NCI-H187 (cell line): ENCODE measurements at places on chromosomes 12 and 14.

DNA sequence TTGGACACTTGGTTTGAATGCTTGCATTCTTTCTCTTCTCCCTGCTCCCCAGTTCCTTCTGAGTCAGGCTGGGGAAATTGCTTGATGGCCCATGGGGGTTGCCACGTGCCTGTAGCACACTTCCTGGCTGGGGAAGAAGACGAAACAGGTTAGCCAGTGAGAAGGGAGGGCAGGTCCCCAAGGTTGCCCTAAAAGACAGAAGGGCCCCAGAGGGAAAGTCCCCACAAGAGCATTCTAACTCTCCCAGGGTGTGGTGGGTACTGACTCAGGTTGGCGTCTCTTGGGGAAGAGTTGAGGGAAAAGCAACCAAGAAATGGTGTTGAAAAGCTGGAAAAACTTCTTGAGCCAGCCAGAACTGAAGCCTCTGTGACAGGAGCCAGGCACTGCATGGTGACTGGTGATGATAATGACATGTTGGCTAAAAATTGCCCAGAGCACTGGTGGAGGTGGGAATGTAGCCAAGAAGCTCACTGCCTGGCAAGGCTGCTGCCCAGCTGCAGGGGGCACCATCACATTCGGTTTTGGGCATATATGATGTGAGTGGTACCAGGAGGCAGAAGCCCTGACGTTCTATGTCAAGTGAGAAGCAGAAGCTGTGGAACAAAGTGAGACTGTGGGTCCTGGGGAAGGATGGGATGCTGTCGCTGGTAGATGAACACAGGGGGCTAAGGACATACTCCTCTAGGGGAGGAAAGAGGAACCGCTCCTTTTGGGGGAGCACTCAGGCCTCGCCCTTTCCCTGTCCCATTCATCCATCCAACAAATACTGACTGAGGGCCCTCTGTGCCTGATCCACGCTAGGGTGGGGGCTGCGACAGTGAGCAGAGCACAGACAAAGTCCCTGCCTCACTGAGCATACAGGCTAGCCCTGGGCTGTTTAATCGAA lies 8.1 kb upstream of the RABGGTA start:
- DNase-seq = no peak

DNA sequence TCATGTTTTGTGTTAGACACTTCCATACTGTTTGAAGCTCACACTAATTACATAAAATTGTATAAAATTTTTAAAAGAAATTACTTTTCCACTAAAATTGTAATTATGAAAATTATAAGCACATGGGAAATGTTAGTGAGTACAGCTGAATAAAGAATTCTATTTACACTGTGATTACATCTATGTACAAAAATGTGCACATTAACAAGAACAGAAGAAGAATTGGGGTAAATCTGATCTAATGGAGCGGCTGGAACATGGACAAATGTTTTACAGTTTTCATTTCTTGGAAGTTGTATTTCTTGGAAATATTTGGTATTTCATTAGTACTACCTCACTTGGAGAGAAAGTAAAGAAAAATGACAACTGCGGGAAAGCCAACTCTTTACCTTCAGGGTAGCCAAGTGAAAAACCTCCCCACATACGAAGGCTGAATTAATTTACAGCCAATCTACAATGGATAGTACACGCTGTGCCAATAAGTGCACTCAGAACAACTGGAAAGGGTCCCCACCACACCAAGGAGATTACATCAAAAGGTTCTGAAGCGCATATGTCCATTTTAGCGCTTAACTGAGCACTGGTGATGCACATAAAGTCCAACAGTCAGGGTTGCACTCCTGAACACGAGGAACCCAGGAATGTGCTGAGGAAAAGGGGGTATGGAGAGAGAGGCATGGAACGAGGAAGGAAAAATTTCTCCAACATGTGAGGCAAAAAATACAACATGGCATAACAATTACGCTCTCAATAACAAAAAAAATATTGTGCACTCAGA lies 17.5 kb downstream of the MED13L start:
- no peak for DNase-seq

DNA sequence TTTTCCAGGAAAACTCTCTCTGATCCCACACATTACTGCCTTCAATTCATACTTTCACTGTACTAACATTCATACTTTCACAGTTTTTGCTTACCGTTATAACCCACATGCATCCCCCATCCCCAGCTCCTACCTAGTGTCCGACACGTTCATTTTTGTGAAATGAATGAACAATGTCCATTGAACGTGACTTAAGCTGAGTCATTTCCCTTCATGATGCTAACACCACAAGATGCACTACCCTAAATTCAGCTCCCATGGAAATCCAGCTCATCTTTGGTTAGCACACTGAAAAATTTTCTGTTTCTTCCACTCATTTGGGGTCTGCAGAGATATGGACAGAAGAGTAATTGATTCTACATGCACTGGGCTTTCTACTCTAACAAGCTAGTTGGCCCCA lies 84.7 kb downstream of the GALNT4 start:
- no peak for DNase-seq

GRCh38 chr14:19873178-19873577 lies 1.8 kb upstream of the OR4K2 start:
- DNase-seq = no peak

- DNase-seq = no peak
Measured at GRCh38 chr14:102551995-102552705, 40.3 kb upstream of the RCOR1 start.

GRCh38 chr12:96419576-96420276 lies 19.5 kb upstream of the CDK17 start:
- no peak for DNase-seq

GRCh38 chr14:67576216-67576955 lies 23.7 kb downstream of the PIGH start:
- DNase-seq = no peak

- no peak for DNase-seq
Measured at GRCh38 chr14:21019366-21019765, 5.5 kb downstream of the NDRG2 start.

GRCh38 chr12:1781772-1782171 lies 38.6 kb upstream of the LRTM2 start:
- DNase-seq = no peak

DNA sequence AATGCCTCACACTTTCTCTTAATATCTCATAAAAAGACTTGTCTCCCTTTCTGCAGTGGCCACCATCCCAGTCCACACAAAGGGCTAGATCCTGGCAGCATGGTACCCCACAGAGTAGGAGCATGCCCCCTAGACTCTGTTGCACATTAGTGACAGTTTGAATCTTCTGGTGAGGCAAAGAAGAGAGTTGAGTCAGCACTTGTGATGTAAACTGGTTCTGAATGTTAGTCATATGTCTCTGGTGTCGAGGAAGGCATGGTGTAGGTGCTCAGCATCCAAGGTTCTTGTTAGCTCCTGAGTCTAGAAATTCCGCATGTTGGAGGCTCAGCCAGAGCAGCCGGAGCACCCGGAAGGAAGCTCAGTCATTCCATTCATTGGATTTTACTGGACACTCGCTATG lies 9.8 kb downstream of the TTC9 start:
- no peak for DNase-seq
